ENCODE measurements at places on chromosomes 5 and 9. TPM values are rescaled to one million over a fixed set of nuclear protein-coding genes. Genes with fewer than 3 reads are reported as not detected.
A peak's percentile ranks its signal among the peaks of the same experiment; 100 is the strongest.

The OTULINL gene
- total RNA-seq: 3.3 TPM

The ZDHHC11B gene
- total RNA-seq: 6.2 TPM

The MRPL41 gene
- total RNA-seq: 37.2 TPM

The PRRT1B gene
- 0.78 TPM for total RNA-seq

The SPINK7 gene
- total RNA-seq: not detected

The ZFP37 gene
- 4.4 TPM for total RNA-seq

The SYK gene
- 10.5 TPM for total RNA-seq

- no peak overlapping the region for H3K27ac ChIP-seq
- DNase-seq: no peak
- no peak overlapping the region for H3K4me3 ChIP-seq
- H3K27me3 ChIP-seq: no peaks in the 10 kb centered on the region
- no peaks in the 10 kb centered on the region for H3K36me3 ChIP-seq
- peaks cover 3% of the 10 kb centered on the region for H3K4me1 ChIP-seq
Measured at GRCh38 chr9:72154468-72155285, 5.4 kb downstream of the GDA start.

- H3K36me3 ChIP-seq: no peaks in the 10 kb centered on the region
- no peak overlapping the region for H3K4me3 ChIP-seq
- H3K4me1 ChIP-seq: peaks cover 26% of the 10 kb centered on the region
- H3K27ac ChIP-seq: no peak overlapping the region
Measured at GRCh38 chr5:57504357-57504756, 21.7 kb upstream of the ACTBL2 start.

GRCh38 chr5:91052977-91053740 is 330.0 kb downstream of the ARRDC3 start:
- no peaks in the 10 kb centered on the region for H3K27me3 ChIP-seq
- no peaks in the 10 kb centered on the region for H3K36me3 ChIP-seq
- no peak overlapping the region for H3K4me3 ChIP-seq
- H3K27ac ChIP-seq: no peak overlapping the region
- H3K4me1 ChIP-seq: no peaks in the 10 kb centered on the region

DNA sequence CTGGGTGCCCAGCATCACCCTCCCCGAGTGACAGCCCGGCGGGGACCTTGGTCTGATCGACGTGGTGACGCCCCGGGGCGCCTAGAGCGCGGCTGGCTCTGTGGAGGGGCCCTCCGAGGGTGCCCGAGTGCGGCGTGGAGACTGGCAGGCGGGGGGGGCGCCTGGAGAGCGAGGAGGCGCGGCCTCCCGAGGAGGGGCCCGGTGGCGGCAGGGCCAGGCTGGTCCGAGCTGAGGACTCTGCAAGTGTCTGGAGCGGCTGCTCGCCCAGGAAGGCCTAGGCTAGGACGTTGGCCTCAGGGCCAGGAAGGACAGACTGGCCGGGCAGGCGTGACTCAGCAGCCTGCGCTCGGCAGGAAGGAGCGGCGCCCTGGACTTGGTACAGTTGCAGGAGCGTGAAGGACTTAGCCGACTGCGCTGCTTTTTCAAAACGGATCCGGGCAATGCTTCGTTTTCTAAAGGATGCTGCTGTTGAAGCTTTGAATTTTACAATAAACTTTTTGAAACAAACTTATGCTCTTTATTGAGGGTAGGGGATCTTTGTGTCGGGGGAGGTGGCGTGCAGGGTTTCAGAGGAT is 1.3 kb downstream of the GADD45G start:
- peak overlapping the region; percentile 49 for H3K4me3 ChIP-seq
- H3K27me3 ChIP-seq: no peaks in the 10 kb centered on the region
- H3K4me1 ChIP-seq: peaks cover 40% of the 10 kb centered on the region
- peak overlapping the region; percentile 90 for H3K27ac ChIP-seq
- DNase-seq: peak; percentile 78
